ENCODE measurements at places on chromosomes 11 and 22. TPM values are rescaled to one million over a fixed set of nuclear protein-coding genes. Genes with fewer than 3 reads are reported as not detected.

- DNase-seq = no peak
Measured at GRCh38 chr22:40757071-40757470, 62.1 kb downstream of the SLC25A17 start.

- no peak for DNase-seq
Measured at GRCh38 chr11:1345737-1346513, 36.5 kb upstream of the TOLLIP start.

DNA sequence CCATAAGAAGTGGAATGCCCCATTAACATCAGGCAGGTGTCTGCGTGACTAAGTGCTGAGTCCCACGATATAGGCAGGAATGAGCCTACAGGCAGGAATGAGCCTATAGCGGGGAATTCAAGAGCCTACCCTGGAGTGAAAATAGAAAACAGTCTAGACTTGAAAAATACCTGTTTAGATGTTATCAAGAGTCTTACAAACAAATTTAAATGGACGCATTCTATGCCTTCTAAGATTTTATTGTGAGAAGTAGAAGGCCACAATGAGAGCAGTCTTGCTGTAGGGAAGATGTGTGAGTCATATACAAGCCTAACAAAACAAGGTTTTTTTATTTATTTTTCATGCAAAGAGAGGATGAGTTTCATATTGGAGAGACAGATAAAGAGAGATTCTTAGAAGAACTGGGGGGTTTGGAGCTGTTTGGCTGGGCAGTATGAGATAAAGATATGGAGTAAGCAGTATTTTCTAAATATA, 200.8 kb upstream of the ZC3H12C start:
- no peak for DNase-seq

- no peak for DNase-seq
Measured at GRCh38 chr22:40190501-40190900, 12.8 kb downstream of the TNRC6B start.

DNA sequence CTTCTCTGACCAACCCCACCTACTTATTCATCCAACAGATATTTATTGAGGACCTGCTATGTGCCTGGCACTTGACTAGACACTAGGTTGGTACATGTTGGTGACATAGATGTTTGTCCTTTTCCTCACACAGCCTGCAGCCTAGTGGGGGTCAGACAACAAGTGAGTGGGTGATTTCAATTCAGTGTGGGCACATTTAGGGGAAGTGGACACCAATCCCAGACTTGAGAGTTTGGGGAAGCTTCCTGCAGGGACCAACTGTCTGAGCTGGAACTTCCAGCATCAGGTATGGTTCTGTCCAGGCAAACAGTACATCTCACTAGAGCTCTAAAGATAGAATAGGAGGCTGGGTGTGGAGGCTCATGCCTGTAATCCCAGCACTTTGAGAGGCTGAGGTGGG, 5.8 kb upstream of the BCL9L start:
- DNase-seq = no peak

- DNase-seq = peak; percentile 2
Measured at GRCh38 chr11:118663902-118664301, 15.5 kb downstream of the TREH start.

DNA sequence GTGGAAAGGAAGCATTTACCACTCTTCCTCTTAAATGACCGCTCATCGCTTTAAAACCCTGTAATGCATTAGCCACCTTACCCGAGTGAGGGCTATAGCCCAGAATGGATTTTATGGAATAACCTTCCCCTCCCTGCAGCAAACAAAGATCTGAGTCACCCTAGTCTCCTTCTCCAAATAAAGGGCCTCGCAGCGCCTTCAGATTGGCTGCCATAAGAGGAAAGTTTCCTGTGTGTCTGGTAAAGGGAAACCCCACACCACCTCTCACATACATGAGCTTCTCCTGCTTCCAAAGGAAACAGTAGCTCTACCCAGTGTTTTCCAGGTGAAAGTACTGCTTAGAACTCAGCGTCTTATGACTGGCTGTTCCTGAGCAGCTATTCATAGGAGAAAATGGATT, 47.8 kb downstream of the PPP2R1B start:
- DNase-seq = no peak

DNA sequence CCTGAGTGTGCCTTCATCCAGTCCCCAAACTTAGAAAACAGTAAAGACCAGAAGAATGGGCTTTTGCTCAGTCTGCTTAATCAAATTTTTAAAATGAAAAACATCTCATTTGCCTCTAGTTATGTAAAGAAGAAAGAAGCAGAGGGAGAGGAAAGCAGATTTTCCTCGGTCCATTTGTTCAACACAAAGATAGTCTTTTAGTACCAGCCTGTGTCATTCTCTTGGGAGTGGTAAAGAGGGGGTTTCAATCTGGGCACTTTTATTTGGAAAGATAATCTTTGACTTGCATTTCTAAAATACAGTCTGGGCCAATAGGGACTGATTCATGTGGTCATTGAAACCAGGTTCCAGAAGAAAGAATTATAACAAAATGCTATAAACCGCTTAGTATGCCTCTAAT, 29.5 kb downstream of the KREMEN1 start:
- no peak for DNase-seq

- DNase-seq = peak; percentile 32
Measured at GRCh38 chr11:70471254-70471653, 72.9 kb downstream of the CTTN start.

DNA sequence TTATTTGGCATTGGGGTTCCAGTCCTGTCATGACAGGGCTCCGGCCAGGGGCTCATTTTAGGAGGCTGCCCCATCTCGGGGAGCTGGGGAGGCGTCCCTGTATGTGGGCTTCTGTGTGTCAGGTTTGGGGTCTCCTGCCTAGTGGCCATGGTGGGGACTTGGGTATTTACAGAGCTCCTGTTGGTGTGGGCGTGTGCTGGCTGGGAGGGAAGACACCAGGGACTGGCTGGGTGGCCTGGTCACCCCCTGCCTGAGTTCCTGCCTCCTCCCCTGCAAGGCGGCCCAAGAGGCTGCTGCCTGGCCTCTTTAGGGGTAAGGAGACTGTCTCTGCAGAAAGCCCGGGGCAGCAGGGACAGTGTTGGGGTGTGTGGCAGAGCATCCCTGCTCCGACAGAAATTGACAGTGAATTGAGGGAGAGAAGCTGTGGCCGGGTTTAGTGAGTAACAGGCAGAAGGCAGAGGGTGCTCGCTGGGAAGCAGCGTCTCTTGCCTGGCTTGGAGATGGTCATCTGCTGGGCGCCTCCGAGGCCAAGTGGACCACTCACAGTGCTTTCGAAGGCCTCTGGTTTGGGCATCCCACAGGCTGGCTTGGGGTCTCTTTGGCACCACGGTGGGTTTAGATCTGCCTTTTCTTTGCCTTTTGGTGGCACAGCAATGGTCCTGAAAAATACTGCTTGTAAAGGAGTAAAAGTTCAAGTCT, 40.3 kb upstream of the GRAMD4 start:
- peak; percentile 32 for DNase-seq

DNA sequence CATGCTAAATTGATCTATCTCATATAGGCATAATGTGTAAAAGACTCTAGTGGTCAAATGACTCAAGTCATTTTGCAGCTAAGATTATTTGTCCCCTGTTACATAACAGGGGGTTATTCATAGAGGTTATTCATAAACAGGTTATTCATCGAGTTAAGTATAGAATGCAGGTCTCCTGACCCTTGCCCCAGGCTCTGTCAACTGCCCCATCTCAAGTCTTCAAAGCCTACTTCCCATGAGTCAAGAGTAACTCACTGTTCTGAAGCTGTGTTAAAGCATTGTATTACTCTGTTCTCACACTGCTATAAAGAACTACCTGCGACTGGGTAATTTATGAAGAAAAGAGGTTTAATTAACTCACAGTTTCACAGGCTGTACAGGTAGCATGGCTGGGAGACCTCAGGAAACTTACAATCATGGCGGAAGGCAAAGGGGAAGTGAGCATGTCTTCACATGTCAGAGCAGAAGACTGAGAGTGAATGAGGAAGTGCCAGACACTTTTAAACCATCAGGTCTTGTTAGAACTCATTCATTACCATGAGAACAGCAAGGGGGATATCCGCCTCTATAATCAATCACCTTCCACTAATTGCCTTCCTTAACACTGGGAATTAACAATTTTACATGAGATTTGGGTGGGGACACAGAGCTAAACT, 226.2 kb upstream of the BLID start:
- DNase-seq = no peak

Gene MRGPRX3
- not detected for total RNA-seq

Gene LSP1
- total RNA-seq = 45.2 TPM

Gene NELL1
- total RNA-seq = not detected

Gene SCUBE2
- 6.0 TPM for total RNA-seq

Gene MPPED2
- 20.4 TPM for total RNA-seq

Data from aorta (tissue), 5 donors.